Mucosa of gallbladder (tissue), 1 donor: ENCODE measurements at places on chromosomes 1 and 21. TPM values are rescaled to one million over a fixed set of nuclear protein-coding genes. Genes with fewer than 3 reads are reported as not detected.

SPATA21 gene
- not detected for total RNA-seq

COPA gene
- 164 TPM for total RNA-seq

CLEC20A gene
- 0.20 TPM for total RNA-seq

DNA sequence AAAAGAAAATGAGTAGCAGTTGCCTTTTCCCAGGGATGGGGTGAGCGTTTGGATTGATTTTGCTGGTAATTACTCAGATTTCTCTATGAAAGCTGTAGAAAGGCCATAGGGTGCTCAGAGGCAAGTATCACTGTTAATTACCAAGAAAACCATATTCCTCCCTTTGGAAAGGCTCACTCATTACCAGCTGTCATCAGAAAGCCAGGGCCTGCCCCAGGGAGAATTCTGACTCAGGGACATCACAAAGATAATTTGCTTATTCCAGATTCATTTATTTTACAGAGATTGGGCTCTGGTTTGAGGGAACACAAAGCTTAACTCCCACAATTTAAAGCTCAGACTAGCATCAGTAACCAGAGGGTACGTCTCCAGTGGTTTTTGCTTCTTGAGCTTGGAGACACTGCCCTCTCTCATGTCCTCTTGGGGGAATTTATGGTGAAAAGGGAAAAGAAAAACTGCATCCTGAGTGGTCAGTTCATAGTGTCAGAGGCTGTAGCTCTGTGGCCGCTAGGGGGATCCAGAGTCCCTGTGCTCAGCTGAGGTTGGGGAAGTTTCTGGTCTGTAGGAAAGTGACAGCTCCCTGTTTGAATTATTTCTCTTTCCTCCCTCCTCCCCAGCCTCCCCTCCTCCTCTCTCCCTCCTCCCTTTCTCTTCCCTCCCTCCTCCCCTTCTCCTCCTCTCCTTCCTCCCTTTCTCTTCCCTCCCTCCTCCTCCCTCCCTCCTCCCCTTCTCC, 204.3 kb downstream of the KCNJ6 start:
- DNase-seq, result peak; percentile 56

- no peak for DNase-seq
Measured at GRCh38 chr1:4726620-4727341, 72.4 kb downstream of the AJAP1 start.
